ENCODE measurements at places on chromosomes 2 and 18.
A peak's percentile ranks its signal among the peaks of the same experiment; 100 is the strongest.

GRCh38 chr18:56377231-56377630 is 261.2 kb downstream of the TXNL1 start:
- no peak for DNase-seq

- DNase-seq = no peak
Measured at GRCh38 chr2:168196764-168197180, 50.6 kb downstream of the STK39 start.

- no peak for DNase-seq
Measured at GRCh38 chr18:78244779-78245178, 734.8 kb upstream of the SALL3 start.

GRCh38 chr2:39275016-39275415 is 31.2 kb upstream of the CDKL4 start:
- no peak for DNase-seq

DNA sequence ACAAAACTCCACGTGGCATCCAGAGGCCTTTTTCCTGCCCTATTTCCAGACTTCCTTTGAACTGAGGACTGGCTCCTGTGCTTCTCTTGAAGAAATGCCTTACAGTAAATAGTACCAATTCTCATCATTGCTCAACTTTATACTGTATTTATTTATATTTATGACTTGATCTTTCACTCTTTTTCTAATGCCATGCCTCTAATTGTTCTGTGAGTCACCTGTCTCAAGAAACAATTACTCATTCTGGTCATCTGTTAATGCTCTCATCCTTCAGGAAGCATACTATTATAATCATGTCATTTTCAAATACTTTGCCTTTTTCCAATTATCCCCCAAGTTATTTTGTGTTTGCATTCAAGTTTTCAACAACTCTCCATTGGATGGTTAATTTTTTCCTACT is 85.9 kb downstream of the DCDC2C start:
- DNase-seq = no peak

GRCh38 chr2:61658841-61659780 is 121.0 kb upstream of the XPO1 start:
- DNase-seq = no peak

DNA sequence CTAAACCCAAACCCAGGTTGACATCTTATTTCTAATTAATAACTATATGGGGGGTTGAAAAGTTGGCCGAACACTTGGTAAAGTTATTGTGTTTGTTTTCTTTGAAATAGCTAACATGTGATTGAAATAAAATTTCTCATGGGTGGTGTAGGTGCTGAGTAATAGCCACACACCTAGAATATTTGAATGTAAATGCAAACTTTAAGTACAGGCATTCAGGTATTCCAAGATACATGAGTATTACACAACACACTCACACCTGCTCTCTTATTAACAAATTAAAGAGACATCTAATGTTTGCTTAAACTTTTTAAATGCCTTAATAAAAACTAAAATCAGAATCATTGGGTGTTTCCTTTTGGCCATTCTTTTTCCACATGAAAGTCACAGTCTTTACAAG is 165.5 kb downstream of the EHBP1 start:
- no peak for DNase-seq

GRCh38 chr2:159399716-159400415 is 113.4 kb upstream of the WDSUB1 start:
- DNase-seq = no peak

DNA sequence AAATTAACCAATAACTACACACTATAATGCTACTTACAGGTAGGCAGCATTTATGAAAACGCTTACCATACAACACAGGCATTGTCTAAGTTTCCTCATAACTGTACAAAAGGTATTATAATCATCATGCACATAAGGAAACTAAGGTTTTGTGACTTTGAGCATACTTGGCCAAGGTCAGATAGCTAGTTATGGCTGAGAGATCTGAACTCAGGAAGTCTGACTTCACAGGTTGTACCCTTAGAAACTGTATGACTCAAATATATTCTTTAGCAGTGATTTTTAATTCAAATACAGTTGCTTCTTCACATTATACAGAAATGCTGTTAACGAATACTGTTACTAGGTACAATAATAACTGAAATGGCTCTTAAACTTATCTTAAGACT is 89.3 kb downstream of the TRIP12 start:
- no peak for DNase-seq

- DNase-seq = no peak
Measured at GRCh38 chr2:1791006-1791605, 46.8 kb upstream of the PXDN start.

- DNase-seq = peak; percentile 27
Measured at GRCh38 chr2:45860136-45861121, 209.0 kb downstream of the PRKCE start.

- no peak for DNase-seq
Measured at GRCh38 chr2:218465987-218466633, 47.2 kb downstream of the VIL1 start.

- DNase-seq = no peak
Measured at GRCh38 chr2:71927757-71928715, 219.6 kb downstream of the CYP26B1 start.

GRCh38 chr2:133502678-133503077 is 65.6 kb downstream of the NCKAP5 start:
- DNase-seq = no peak

GRCh38 chr2:33444967-33445366 is 31.5 kb upstream of the RASGRP3 start:
- DNase-seq = no peak

DNA sequence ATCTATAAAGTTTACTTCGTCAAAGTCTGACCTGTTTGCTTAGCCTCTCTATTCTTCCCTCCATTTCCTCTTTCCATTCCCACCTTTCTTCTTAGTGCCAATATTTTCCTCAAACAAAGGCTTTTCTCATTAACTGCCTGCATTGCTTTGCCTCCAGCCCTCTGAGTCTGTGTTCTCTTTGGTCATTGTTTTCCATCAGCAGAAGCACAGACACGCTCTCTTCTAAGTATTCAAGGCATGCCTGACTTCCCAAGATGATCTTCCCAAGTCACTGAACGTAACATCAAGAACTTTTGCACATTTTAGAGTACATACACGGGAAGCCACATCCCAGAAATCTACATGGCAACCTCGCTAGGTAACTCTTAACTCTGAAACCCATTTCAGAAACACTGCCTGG is 32.6 kb upstream of the ANXA4 start:
- DNase-seq = no peak

- no peak for DNase-seq
Measured at GRCh38 chr2:180048251-180048650, 41.2 kb upstream of the CWC22 start.

DNA sequence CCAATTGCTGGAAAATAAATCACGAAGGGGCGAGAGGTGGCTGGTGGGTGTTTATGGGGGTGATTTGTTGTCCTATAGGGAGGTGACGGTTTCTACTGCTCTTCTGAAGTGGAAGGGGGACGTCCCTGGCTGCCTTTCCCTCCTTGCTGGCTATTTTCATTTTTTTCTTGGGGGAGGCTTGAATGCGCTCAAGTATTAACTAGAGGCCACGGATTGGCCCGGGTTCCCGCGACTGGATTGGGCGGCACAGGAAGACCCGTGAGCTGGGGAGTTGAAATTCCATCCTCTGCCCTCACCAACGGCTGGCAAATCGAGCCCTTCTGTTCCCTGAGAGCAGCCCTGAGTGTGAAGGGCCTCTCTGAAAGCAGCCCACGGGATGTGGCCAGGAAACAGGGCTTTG is 176.5 kb upstream of the SPRED2 start:
- DNase-seq = no peak

- DNase-seq = peak; percentile 73
Measured at GRCh38 chr18:58015065-58015780, 28.8 kb upstream of the NEDD4L start.

DNA sequence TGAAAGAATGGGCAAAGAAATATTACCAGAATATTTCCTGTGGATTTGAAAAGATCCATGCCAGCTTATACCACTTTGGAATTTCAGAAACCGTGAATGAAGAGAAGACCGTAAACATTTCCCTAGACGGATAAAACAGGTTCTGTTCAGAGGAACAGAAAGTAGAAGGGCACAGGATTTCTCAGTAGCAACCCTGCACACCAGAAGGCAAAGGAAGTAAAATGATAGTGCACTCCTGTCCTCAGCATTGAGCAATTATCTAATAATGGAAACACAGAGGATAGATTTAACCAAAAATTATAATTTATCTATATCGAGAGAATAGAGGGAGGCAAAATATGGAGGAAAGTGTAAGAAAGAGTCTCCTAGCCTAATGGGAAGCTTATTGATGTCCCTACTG is 87.0 kb upstream of the ITGA6 start:
- no peak for DNase-seq

DNA sequence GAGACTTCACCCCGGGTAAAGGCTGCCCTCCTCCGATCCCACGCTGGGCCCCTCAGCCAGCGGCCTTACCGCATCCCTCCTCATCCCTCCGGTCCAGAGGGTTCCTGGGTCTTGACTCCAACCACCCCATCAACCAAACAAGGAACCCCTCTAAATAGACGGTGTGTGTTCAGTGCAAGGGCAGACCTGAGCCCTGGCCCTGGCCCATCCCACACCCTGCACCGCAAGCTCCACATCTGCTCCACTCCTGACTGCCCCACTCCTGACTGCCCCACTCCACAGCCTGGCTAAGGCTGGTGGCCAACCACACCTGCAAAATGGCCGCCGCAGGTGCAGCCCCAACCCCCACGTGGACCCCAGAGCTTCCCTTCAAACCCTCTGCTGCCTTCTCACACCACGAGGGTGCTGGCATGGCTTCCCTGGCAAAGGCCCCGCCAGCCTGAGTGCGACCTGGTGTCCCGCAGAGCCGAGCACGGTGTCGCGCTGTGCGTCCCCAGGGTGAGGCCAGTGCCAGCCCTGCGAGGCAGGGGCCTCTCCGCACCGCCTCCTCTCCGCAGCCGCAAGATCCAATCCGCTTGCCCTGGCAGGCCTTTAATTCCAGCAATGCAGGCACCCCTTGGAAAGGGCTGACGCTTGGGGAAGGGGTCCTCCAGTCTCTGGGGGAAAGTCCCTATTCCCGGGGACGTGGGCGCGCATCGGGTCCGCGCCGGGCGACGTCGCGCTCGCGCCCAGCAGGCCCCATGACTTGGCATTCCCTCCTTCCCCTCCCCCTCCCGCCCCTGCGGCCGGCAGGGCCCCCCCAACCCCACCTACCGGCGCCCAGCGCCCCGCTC is 1.5 kb downstream of the KIF1A start:
- DNase-seq = no peak

GRCh38 chr2:125427721-125428315 is 1228.1 kb upstream of the GYPC start:
- DNase-seq = no peak

- no peak for DNase-seq
Measured at GRCh38 chr2:120517751-120518469, 172.0 kb downstream of the INHBB start.

All from naive B cell (primary cell).